ENCODE measurements at places on chromosomes 4 and X. TPM values are rescaled to one million over a fixed set of nuclear protein-coding genes. Genes with fewer than 3 reads are reported as not detected.

The SYTL5 gene
- total RNA-seq: 5.8 TPM

- DNase-seq: no peak
Measured at GRCh38 chrX:120746153-120746552, 116.3 kb upstream of the C1GALT1C1 start.

DNA sequence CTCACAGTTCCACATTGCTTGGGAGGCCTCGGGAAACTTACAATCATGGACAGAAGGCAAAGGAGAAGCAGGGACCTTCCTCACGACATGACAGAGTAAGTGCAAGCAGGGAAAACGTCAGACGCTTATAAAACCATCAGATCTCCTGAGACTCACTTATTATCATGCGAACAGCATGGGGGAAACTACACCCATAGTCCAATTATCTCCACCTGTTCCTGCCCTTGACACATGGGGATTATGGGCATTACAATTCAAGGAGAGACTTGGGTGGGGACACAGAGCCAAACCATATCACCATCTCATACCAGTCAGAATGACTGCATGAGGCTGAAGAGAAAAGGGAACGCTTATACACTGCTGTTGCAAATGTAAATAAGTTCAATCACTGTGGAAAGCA, 1066.9 kb upstream of the PCDH7 start:
- no peak for DNase-seq

The HSFX4 gene
- total RNA-seq: not detected

DNA sequence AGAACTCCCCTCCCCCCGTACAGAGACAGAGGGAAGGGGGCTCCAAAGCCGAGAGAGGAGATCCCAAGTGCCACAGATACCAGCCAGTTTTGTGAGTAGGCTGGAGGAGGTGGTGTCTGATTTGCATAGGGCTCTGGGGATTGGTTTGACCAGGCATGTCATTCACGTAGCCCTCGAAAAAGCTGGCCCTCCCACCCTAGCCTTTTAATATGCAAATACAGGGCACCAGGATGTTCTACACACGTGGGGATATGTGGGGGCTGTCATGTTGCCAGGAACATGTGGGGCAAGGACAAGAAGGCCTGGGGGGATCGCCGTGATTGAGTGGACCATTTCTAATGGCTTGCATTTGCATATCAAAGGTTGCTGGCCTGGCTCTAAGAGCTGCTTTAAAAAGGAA, 272.9 kb downstream of the PPP1R2C start:
- no peak for DNase-seq

- no peak for DNase-seq
Measured at GRCh38 chrX:25733148-25733547, 405.0 kb upstream of the MAGEB18 start.

GRCh38 chr4:151678048-151678872, 82.5 kb downstream of the GATB start:
- DNase-seq: no peak

- peak; percentile 92 for DNase-seq
Measured at GRCh38 chr4:53541577-53542206, 49.6 kb downstream of the LNX1 start.

- no peak for DNase-seq
Measured at GRCh38 chr4:119736559-119736958, 108.0 kb upstream of the PDE5A start.

GRCh38 chrX:78237127-78237526, 90.3 kb downstream of the CYSLTR1 start:
- no peak for DNase-seq

DNA sequence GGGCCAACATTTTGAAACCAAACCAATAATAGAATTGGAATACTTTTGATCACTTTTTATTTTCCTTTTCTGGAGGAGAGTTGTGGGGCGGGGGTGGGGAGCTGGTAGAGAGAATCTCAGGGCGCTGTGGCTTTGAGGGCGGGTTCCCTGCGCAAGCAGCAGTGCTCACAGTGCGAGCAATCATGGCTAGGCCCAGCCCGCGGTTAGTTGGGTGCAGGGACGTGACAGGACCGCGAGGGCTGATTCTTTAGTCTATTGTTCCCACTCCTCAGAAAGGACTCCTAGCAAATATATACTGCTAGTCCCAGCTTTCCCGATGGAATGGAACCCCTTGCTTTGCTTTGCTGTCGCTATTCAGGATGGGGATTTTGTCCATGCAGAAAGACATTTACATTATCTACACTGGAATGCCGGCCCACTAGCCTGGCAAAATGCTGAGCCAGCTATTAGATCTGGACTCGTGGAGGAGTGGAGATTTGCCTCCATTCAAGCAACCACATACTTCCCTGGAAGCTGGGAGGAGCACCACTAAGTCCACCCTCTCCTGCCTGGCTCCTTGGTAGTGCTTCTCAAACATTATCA, 23.9 kb upstream of the APLN start:
- DNase-seq: peak; percentile 32

DNA sequence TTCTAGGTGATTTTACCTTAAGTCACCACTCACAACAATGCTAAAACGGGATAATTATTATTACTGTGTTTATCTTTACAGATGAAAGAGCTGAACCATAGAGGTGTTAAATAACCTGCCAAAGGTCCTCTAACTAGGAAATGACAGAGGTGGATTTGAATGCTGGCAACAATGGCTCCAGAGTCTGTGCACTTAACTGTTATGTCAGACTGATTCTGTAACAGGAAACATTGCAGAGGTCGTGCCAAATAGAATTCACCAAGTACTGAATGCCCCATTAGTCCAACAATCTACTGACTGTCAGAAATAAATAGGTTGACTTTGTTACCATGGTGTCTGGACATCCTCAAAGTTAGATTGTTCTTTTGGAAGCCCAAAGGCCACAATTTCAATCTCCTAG, 20.9 kb upstream of the USP27X start:
- DNase-seq: no peak

DNA sequence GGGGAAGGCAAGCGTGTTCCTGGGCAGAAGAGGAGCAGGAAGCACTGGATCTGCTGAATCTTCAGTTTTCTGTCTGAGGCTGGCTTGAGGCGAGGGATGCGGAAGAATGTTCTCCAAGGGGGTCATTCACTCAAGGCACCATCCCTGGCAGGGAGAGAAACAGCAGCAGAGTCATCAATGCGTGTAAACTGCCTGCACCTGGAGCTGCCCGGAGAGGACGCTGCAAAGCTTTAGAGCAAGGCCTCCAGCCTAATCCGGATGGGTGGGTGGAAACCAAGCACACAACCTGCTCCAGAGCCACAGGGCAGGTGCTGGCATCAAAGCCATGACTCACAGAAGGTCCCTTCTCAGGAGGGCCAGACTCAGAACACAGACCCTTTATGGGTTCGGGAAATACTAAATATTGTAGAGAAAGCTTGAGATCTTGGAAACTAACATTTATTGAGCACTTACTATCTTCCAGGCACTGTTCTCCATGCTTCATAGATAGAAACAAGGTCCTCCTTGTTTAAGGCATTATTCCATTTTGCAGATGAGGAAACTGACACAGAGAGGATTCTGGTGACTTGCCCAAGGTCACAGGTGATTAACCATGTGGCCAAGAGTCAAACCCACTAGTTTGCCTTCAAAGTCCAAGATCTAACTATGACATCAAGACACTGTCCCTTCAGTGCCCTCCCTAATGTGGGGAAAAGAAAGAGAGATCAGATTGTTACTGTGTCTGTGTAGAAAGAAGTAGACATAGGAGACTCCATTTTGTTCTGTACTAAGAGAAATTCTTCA, 7.7 kb downstream of the PROM1 start:
- no peak for DNase-seq

The CXCL3 gene
- 7.0 TPM for total RNA-seq

The EVC gene
- 53.0 TPM for total RNA-seq

DNA sequence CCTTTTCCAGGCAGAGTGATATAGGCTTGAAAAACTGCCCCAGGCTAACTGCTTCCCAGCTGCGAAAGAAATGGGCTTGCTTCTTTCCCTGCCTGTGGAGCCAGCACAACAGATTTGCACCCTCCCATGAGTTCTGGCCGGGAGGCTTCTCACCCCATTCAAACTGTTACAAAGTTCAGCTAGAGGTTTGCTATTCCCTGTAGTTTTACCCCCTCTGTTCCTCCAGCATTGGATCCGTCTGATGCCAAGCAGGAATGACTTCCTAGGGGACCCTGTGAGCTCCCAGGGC, 87.6 kb upstream of the NDST4 start:
- DNase-seq: no peak

- DNase-seq: no peak
Measured at GRCh38 chr4:98203332-98204235, 57.6 kb upstream of the RAP1GDS1 start.

The LRIT3 gene
- total RNA-seq: 1.9 TPM

- DNase-seq: no peak
Measured at GRCh38 chrX:131317326-131317725, 28.2 kb upstream of the IGSF1 start.

DNA sequence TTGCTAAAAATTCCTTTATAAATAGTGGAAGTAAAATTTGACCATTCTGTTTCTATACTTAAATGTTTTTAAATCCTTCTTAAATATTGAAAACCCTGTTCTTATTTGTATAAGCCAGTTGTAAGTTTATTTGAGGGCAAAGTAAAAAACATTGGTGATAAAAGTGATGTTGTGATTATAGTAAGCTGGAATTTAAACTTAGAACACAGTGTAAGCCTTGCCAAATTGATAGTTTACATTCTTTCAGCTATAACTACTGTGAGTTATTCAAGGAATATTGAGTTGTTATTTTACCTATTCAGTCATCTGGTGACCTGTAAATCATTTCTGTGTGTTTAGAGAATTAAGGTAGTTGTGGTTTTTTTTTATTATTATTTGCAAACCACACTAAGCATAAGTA, 9.6 kb downstream of the YY2 start:
- DNase-seq: no peak

GRCh38 chr4:76246025-76246424, 5.5 kb upstream of the FAM47E start:
- DNase-seq: no peak

- no peak for DNase-seq
Measured at GRCh38 chr4:89294573-89295269, 12.9 kb downstream of the GPRIN3 start.

The SLC9B1 gene
- total RNA-seq: 12.8 TPM

GRCh38 chr4:79877511-79877910, 195.5 kb downstream of the ANTXR2 start:
- DNase-seq: no peak

The IL2 gene
- not detected for total RNA-seq

The GRK4 gene
- total RNA-seq: 5.5 TPM

DNA sequence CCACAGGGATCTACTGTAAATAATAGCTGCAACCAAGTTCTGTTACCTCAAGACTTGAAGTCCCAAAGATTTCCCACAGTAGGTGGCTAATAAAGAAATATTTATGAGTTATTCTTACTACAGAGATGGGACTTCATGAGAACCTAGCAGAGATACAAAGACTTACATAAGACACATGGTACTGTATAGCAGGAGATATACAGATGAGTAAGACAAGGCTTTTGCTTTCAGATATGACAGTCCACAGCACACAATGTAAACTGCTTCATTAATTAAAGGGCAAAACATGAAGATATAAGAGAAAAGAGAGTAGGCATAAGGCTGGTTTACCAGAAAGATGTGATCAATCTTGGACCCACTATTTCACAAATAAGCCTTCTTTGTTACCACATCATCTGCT, 6.6 kb downstream of the ANKRD17 start:
- no peak for DNase-seq

GRCh38 chr4:140790171-140790570, 34.0 kb upstream of the TBC1D9 start:
- DNase-seq: no peak

GRCh38 chrX:110175696-110176095, 142.2 kb downstream of the AMMECR1 start:
- DNase-seq: no peak

The HDX gene
- 3.4 TPM for total RNA-seq

- no peak for DNase-seq
Measured at GRCh38 chr4:103111598-103111997, 12.0 kb upstream of the BDH2 start.

DNA sequence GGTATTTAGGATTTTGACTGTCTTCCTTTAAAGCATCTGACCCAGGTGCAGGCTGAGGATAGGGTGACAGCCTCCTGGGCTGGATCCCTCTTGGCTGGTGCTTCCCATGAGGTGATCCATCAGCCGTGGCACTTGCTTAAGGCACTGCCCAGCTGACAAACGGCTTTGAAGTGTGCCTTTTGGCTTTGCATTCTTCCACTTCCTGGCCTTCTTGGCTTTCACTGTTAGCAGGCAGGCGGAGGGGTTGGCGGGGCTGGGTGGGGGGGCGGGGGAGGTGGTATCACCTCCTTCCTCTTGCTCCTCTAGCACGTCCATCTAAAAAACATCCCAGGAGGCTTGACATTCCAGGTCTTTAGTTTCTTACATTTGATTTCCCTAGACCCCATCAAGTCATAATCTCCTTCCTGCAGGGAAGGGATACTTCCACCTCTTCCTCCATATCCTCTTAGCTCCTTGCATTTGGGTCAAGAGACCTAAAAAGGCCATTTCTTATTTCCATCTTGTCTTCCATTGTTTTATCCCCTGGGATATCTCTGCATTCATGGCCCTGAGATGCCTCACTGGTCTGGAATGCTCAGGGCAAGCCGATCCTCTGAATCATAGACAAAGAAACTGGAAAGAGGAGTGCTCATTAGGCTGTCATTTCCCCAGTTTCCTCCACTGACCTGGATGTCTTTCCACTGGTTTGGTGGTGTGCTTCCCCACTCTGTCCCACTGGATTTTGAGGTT, 11.3 kb upstream of the APLN start:
- DNase-seq: peak; percentile 54

DNA sequence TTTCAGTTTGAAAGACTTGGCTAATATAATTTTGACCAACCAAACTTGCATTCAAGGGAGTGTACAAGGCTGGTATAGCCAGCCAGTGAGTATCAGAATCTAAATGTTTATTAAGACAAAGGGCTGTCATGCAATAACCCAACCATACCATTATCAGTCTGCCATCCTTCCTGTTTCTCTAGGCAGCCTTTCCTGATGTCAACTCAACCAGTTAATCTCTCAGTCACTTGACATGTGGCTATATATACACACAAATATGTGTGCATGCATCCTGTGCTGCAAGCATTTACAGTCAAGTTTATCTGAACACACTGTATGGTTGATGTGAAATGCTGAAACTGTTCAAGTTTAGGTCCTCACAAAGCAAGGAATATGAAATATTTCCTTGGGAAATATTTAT, 17.2 kb downstream of the BTK start:
- no peak for DNase-seq

- no peak for DNase-seq
Measured at GRCh38 chr4:3419836-3420605, 21.7 kb upstream of the HGFAC start.

The IBSP gene
- total RNA-seq: 3.6 TPM

- DNase-seq: no peak
Measured at GRCh38 chr4:7710576-7711306, 228.9 kb downstream of the AFAP1 start.

GRCh38 chr4:158799013-158799770, 30.4 kb downstream of the FNIP2 start:
- DNase-seq: no peak

Data from umbilical cord (tissue), 2 donors.